Stromal cell of bone marrow (primary cell): ENCODE measurements at places on chromosomes 2 and 18.

DNA sequence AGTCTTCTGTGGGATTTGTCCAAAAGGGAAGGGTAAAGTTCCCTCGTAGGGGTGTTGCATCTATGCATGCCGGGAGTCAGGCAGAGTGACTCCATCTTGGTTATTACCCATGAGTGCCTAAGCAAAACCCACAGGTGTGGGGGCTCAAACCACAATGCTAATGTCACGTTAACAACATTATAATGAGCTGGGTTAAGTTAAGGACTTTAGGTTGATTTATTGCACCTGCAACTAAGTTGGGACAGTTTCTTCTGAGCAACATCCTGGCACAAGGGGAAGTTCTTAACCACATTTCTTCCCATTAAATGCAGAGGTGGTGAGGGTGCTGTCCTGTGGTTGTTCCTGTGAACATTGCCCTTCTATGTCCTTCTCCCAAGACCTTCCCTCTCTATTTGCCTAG, 1596.8 kb upstream of the SLC39A10 start:
- no peak for DNase-seq

DNA sequence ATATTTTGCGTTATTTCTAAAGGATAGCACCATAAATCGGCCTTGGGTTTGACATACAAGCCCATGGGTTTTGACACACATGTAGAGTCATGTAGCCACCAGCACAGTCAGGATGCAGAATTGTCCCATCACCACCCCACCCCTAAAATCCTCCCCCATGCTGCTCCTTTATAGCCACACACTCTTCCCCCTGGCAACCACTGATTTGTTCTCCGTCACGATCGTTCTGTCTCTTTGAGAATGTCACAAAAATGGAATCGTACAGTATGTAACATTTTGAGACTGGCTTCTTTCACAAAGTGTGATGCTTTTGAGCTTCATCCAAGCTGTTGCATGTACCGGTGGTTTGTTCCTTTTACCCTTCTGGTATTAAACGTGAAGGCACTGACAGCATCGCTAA, 39.1 kb downstream of the CRACDL start:
- no peak for DNase-seq

DNA sequence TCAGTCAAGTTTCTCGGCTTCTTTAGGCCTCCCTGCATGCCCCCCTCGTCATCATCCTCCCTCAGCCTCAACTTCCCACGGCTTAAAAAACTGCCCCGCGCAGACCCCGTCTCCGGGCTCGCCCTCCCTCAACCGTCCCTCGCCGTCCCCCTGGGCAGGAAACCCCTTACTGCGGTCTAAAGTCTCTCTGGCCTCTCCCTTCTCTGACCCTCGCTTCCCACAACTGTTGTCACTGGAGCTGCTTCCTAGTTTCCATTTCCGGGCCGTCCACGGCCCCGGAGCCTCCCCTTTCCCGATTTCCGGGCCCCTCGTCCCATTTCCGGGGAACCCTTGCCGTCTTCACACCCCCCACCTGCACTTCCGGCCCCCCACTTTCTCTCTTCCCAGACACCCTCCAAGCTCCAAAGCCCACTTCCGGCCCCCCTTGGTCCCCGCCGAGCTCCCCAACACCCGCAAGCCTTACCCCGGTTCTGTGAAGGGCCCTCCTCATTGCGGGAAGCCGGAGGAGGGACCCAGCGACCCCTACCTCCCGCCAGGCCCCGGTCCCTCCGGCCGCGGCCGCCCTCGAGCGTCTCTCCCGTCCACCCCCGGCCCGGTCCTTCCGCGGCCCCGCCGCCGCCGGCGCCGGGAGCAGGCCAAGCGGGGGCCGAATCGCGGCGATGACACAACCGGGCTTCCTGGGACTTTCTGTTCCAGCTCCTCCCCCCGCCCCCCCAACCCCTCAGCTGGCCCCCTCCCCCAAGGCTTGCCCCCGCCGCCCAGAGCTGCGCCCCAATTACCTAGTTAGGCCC, 513 bp downstream of the TRIP12 start:
- peak; percentile 36 for DNase-seq

GRCh38 chr2:42908518-42909200, 116.3 kb upstream of the HAAO start:
- DNase-seq, result no peak

- no peak for DNase-seq
These were observed 12.7 kb upstream of the ARID5A start for GRCh38 chr2:96523659-96524481.

DNA sequence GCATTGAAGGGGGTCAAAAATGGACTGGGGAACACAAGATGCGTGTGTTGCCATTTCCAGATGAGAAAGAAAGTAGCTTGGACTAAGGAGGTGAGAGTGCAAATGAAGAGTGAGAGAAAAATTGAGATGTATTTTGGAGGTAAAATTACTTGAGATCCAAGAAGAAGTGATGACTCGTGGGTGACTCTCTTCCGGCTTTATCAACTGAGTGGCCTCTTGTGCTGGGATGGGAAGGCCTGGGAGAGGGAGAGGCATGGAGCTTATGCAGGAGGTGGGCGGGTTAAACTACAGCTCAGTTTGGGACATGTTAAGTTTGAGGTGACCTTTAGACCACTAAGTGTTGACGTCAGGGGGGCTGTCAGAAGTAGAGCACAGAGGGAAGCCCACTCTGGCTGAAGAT, 34.9 kb downstream of the SULT1C2 start:
- peak; percentile 36 for DNase-seq

- no peak for DNase-seq
These were observed 220.3 kb downstream of the BCL2 start for GRCh38 chr18:63099091-63099840.

DNA sequence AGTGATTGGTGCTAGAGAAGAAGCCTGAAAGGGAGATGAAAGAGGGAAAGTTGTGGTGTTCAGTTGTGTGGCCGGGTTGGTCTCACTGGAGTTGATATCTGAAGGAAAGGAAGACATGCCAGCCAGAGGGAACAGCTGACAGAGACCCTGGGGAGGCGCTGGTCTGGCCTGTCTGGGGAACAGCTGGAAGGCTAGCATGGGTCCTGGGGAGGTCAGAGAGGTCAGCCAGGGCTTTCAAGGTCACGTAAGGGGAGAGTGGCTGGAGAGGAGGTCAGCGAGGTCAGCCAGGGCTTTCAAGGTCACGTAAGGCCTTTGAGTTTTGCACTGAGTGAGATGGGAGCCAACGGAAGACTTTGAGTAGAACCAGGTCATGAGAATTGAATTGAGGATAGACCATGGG, 11.0 kb downstream of the DYSF start:
- DNase-seq, result no peak

GRCh38 chr2:74149570-74150319, 2.0 kb upstream of the BOLA3 start:
- no peak for DNase-seq

DNA sequence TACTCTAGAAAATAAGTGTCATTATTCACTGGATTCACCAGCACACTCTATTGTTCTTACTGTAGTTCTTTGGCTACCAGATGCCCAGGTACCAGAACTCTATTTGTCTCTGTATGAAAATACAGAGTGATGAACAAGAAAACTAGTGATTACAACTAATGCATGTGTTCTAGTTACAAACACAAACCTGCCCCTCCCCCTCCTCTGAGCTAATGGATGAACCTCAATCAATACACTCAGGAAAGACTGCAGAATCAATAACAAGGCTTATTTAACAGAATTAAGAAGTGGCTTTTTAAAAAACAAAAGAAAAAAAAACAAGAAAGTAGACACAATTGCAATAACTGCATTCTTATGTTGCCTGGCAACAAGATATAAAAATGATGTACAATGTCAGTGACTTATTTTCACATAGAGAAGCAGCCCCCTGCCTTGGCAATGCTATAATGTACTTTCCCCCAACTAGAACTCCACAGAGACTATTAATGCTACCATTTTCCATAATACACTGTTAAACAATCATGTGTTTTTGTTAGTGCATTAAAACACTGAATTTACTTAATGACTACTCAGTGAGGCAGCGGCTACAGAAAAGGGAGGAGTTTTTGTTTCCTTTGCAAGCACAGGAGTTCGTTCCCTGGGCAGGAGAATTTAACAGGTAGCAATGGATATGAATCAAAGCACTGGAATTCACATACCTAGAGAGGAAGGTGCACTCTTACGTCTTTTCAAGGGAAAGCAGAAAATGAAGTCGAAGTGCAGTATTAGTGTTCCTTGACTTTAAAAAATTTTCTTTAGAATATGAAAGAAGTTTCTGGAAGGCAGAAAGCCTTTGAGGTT, 318.8 kb upstream of the REV1 start:
- DNase-seq, result no peak

DNA sequence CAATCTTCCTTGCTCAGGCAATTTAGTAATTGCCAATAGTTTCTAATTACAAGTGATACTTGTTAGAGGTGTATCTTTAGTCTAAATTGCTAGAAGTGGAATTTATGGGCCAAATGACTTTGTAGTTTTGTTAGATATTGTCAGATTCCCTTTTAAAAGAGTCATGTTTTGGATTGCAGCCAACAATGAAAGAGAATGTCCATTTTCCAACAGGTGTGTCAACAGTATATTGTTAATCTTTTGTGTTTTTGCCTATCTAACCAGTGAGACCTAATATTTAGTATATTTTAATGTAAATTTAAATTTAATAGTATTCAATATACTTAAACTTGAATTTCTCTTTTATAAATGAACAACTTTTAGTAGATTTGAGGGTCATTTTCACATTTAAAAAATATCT, 259.4 kb upstream of the ETAA1 start:
- DNase-seq, result no peak

- no peak for DNase-seq
These were observed 120.9 kb downstream of the MEP1B start for GRCh38 chr18:32310774-32311173.

DNA sequence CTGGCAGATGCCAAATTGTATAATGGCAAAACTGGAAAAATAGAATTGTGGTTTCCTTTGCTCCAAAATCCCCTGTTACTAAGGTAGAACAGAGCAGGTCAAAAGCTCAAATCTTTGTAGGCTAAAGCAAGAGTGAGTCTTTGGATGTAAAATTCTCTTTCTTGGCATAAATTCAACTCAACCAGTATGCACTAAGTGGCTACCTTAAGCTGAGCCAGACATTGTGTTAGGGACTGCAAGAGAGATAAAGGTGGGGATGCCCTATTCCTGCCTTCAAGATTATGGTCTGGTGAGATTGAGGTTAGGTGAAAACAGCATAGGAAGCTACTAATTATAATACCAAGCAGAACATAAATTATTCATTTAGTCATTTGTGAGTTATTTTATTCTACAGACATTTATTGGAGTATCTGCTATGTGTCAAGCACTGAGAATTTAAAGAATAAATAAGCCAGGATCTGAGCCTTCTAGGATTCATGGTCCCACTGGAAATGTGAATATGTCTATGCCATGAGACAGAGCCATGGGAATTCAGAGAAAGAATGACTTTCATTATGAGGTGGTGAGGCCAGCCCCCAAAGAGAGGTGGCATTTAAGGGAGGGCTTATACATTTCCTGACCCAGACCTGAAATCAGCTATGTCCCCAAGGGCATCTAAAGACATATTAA, 198.0 kb upstream of the NCKAP5 start:
- DNase-seq, result no peak

DNA sequence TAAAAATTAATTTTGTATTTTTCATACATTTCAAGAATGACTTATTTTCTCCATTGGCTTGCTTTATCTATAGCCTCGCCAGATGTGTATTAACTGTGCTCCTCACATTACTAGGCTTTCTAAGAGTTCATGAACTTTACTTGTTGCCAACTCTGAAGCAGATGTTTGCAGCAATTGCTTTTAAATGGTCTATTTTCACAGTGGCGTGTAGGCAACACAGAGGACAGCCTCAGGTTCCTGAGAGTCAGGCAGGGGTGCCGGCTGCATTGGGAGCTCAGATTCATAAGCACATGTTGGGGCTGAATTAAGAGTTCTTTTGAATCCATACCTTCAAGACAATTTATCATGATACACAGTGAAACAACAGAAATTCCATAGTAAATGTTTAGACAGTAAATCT, 179.2 kb upstream of the PXDN start:
- no peak for DNase-seq

DNA sequence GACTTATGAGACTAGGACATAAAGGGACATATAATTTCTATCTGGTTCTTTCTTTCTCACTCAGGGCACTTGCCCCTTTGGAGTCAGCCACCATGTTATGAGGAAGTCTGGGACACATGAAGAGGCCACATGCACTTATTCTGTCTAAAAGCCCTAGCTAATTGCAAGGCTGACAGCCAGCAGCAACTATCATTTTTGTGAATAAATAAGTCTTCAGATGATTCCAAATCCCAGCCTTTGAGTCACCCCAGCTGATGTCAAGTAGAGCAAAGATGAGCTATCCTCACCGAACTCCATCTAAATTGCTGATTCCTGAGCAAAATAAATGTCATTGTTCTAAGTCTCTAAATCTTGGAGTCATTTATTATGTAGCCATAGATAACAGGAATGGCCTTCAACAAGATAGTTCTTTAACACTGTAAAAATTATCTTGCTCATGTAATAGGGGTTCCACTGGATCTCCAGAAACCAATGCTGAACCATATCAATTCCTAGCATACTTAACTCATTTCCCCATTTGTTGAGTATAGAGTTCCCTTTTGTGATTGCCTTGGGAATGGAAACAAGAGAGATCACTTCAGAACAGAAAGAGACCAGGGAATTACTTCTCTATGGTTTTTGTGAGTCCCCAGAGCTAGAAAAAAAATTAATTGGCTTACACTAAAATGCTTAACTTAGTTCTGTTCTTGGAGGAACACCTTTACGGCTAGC, 50.6 kb upstream of the FN1 start:
- no peak for DNase-seq

DNA sequence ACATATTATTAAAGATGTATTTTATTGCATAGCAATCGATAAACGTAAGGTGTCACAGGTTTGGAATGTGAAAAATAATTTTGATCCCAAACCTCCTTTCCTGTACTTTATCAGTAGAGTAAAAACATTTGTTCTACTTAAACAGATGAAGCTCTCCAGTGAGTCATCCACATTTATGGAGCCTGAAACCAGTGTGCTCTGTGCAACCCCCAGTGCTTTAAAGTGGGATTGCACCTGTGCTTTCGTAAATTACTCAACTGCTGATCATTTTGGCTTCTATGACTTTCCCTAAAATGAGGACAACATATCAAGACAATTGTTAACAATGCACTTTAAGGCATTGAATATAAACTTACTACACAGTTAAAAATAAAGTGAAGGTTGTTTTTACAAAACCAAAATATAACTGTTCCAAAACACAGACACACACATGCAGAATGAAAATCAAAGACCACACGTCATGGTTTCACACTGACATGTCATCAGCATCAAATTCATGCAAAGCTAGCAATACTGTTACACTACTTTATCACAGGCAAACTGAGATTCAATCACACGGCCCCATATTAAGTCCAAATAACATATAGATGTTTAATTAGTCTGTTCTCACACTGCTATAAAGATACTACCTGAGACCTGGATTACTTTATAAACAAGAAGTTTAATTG, 9.7 kb downstream of the TMEM18 start:
- DNase-seq, result peak; percentile 51
